ENCODE measurements at places on chromosomes 6 and 20.

GRCh38 chr6:5241252-5241651, 19.5 kb downstream of the LYRM4 start:
- DNase-seq, result no peak

GRCh38 chr6:130994319-130995097, 68.5 kb downstream of the EPB41L2 start:
- no peak for DNase-seq

DNA sequence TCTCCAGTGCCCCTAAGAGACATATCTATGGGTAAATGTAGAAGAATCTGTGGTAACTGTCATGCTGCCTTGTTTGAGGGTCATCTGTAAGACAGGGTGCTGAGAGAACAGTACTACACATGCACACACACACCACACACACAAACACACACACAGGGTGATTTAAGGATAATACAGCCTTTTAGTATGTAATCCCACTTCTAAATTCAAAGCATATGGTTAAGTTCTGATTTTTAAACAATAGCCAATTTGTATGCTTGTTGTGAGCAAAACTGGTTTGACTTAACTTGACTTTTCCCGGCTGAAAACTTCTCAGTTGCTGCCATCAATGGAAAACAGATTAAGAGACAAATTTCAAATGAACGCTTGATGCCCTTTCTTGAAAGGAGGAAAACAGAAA, 241.8 kb downstream of the ADGRG6 start:
- no peak for DNase-seq

GRCh38 chr6:54768494-54768893, 78.1 kb upstream of the FAM83B start:
- DNase-seq, result no peak

GRCh38 chr6:163408352-163408991, 6.0 kb upstream of the QKI start:
- DNase-seq, result no peak

DNA sequence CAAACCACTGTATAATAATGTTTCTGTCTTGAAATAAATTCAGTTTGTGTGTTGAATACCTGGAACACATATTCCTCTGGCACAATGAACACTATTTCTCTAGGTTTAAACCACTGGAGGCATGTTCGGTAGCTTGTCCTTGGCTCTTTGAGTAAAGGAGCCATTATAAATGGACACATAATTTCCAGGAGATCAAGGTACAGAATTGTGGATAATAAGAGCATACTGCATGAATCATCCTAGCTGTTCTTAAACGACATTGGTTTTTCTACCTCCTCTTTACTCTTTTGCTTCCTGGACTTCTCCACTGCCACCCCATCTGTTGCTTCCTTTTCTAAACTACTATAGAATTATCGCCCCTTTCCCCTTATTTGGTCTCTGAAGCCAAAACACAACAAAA, 1.2 kb downstream of the CENPW start:
- no peak for DNase-seq
